Right renal pelvis (tissue), 4 donors: ENCODE measurements at places on chromosomes 13 and 19.

DNA sequence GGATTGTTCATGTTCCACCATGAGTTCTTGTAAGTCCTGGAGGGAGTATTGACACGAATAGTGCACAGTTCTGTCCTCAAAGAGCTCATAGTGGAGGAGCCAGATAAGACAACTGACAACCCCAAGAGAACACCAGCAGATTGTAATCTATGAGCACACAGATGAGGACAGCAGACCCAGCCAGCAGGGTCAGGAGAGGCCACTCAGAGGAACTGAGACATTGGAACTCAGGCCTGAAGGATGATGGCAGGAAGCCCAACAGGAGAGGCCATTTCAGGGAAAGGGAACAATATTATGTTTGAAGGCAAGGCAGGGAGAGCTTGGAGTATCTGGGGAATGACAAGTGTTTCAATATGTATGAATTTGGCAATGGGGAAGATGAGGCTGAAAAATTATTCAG lies 63.7 kb upstream of the IPO5 start:
- no peak for DNase-seq

DNA sequence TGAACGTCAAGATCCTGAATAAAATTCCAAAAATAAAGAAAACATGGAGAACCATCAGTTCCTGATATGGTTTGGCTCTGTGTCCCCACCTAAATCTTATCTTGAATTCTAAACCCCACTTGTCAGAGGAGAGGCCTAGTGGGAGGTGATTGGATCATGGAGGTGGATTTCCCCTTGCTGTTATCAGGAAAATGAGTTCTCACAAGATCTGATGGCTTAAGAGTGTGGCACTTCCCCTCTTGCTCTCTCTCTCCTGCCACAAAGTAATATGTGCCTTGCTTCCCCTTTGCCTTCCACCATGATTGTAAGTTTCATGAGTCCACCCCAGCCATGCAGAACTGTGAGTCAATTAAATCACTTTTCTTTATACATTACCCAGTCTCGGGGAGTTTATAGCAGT lies 827.4 kb downstream of the GPC5 start:
- no peak for DNase-seq

DNA sequence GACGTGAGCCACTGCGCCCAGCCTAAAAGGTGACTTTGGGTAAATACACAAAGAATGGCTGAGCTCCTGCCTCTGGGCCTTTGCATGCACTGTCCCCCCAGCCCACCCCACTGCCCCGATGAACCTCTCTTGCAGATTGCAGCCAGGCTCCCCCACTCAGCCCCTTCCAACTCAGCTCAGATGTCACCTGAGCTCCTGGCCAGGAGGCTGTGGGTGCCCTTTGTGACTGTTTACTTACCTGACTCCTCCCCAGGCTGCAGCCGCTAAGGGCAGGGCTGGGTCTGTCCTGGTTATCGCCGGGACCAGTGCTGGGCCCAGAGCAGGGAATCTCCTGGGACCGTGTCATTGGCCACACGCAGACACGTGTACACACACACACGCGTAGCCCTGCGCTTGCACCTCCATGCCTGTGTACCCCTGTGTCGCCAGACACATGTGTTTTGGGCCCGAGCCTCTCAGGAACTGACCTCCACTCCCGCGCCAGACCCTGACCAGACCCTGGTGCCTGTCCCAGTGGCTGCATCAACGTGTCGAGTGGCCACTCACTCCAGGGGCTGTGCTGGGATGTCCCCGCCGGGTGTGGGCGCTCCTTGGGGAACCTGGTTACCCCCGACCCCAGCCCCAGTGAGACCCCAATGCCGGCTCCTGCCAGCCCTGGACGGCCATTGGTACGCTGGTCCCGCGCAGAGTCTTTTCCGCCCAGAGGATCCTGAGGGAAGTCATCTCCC lies 18.7 kb downstream of the EFNA2 start:
- no peak for DNase-seq

DNA sequence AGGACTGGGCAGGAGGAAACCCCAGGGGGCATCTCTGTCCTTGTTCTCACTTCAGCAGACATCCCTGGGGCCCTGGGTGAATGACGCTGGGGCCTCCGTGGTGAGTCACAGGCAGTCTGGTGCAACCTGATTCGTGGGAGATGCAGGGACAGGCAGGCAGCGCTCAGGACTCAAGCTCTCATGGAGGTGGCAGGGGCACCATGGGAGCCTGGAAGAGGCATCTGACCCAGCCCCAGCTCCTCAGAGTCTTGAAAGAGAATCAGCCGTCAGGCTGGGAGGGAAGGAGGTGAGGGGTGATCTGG lies 14.0 kb upstream of the PTOV1 start:
- no peak for DNase-seq

DNA sequence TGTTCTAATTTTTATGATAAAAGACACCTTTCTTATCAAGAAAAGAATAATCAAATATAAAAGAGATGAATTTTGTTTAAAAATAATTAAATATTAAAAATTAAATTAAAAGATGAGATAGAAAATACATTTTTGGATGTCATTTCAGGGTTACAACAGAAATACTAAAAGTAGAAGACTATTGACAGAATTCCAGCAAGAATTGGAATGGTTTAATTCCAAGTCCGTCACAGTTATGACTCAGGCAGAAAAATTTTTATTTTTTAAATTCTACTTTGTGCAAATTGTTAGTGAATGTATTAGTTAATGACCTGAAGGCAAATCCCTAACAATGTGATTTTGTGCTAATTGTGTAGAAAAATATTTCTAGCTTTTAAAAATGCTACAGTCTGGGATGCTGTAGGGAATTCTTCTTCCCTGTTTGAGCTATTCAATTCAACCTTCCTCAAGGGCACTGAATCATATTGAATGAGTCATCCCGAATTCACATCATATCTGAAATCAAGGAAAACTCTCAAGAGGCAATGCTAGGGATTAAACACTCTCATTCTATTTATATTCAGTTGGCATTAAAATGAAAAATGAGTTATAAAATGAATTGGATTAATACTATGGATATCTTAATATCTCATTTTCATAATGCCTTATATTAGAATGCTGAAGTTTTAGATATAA lies 633.5 kb upstream of the ATXN8OS start:
- no peak for DNase-seq

- DNase-seq, result no peak
These were observed 55.9 kb upstream of the LATS2 start for GRCh38 chr13:21117104-21117809.
